ENCODE measurements at places on chromosomes 7 and 10. TPM values are rescaled to one million over a fixed set of nuclear protein-coding genes. Genes with fewer than 3 reads are reported as not detected.
A peak's percentile ranks its signal among the peaks of the same experiment; 100 is the strongest.

Gene SLC18A2
- 0.10 TPM for total RNA-seq

Gene SLC25A13
- total RNA-seq = 30.8 TPM

Gene PDZD7
- not detected for total RNA-seq

DNA sequence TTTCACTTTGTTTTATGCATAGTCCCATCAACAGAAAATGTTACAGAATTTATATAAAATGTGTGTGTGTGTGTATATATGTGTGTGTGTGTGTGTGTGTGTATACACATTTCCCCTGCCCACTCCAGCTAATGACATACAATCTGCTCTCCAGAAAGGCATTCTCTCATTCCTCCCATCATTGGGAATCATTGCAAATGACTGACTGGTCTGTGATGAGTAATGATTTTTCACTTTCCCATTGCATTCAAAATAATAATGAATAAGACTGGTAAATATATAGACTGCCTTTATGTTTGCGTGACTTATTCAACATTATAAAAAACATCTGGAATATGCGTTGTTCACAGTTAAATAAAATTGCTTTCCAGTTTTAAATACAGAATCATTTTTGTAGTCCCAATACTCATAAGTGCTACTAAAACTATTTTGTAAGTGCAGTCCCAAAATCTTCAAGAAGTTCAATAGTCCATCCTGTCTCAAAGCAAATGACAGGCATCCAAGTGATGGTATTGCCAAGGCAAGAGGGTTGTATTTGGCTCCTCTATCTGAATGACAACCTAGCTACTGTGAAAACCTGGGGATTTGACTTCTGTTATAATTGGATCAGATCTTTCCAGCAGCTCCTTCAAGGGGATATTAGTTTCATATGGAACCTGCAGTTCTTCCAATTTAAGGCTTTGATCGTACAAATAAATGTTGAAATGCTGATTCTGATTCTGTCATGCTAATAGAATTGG, 150.9 kb downstream of the POLR1F start:
- no peak overlapping the region for H3K27ac ChIP-seq
- H3K36me3 ChIP-seq = no peaks in the 10 kb centered on the region
- no peaks in the 10 kb centered on the region for H3K27me3 ChIP-seq
- H3K4me3 ChIP-seq = no peak overlapping the region
- H3K4me1 ChIP-seq = peaks cover 18% of the 10 kb centered on the region

DNA sequence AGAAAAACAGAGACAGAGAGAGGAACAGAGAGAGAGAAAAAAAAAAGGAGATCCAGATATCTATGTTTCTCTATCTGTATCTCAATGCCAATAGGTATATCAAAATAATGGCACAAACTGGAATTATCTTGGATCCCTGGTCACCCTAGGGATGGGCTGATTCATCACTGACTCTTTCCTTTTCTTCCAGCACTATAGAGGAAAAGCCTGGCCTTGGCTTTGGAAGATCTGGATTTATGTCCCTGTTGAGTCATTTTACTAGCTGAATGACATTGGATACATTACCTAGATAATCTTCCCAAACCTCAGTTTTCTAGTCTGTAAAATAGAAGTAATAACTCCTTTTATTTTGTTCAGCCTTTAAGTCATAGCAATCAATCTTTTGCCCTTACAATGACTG, 152.8 kb upstream of the GDF10 start:
- H3K27ac ChIP-seq = no peak overlapping the region
- H3K4me3 ChIP-seq = no peak overlapping the region
- H3K36me3 ChIP-seq = no peaks in the 10 kb centered on the region
- no peaks in the 10 kb centered on the region for H3K4me1 ChIP-seq
- no peak for DNase-seq

- H3K4me3 ChIP-seq = no peak overlapping the region
- no peaks in the 10 kb centered on the region for H3K4me1 ChIP-seq
- no peak for DNase-seq
- no peaks in the 10 kb centered on the region for H3K36me3 ChIP-seq
- no peaks in the 10 kb centered on the region for H3K27me3 ChIP-seq
Measured at GRCh38 chr7:29330136-29330535, 135.6 kb downstream of the CHN2 start.

DNA sequence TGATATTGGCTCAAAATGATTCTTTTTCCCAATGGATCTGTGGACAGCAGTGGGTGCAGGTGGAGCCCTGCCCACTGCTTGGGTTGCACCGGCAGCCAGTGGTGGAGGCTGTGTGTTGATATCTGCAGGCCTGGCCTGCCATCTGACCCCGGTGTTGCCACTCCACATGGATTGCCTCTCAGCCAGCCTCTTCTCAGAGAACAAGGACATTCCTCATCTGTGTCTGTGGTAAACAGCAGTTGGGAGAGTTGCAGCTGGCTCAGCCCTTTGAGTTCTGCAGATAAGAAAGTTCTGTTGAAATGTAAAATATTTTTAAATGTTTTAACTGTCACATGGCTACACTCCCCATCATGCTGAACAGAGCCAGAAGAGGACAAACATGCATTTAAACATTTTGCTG, 374.9 kb upstream of the CELF2 start:
- peak overlapping the region; percentile 77 for H3K27ac ChIP-seq
- no peaks in the 10 kb centered on the region for H3K36me3 ChIP-seq
- peak; percentile 41 for DNase-seq
- H3K4me3 ChIP-seq = no peak overlapping the region
- peaks cover 23% of the 10 kb centered on the region for H3K4me1 ChIP-seq

GRCh38 chr10:93165367-93165766, 91.7 kb downstream of the CYP26A1 start:
- H3K36me3 ChIP-seq = no peaks in the 10 kb centered on the region
- DNase-seq = no peak
- H3K4me1 ChIP-seq = no peaks in the 10 kb centered on the region

GRCh38 chr7:117212969-117213877, 109.6 kb downstream of the WNT2 start:
- H3K27me3 ChIP-seq = no peaks in the 10 kb centered on the region
- H3K4me1 ChIP-seq = no peaks in the 10 kb centered on the region
- H3K36me3 ChIP-seq = no peaks in the 10 kb centered on the region
- H3K4me3 ChIP-seq = no peak overlapping the region
- H3K27ac ChIP-seq = no peak overlapping the region

GRCh38 chr10:30413996-30414576, 19.9 kb upstream of the MAP3K8 start:
- H3K27me3 ChIP-seq = no peaks in the 10 kb centered on the region
- H3K27ac ChIP-seq = no peak overlapping the region
- no peaks in the 10 kb centered on the region for H3K36me3 ChIP-seq
- H3K4me3 ChIP-seq = no peak overlapping the region
- DNase-seq = peak; percentile 27

Measured in gastrocnemius medialis (tissue), 4 donors.